ENCODE measurements at places on chromosomes 6 and 20.

- DNase-seq, result no peak
Measured at GRCh38 chr6:33481192-33481591, 26.8 kb downstream of the ZBTB9 start.

GRCh38 chr6:20340068-20340848 lies 61.4 kb upstream of the E2F3 start:
- no peak for DNase-seq

GRCh38 chr6:112786801-112787200 lies 439.7 kb downstream of the RFPL4B start:
- no peak for DNase-seq

GRCh38 chr6:130890521-130890971 lies 63.3 kb downstream of the SMLR1 start:
- no peak for DNase-seq

- DNase-seq, result no peak
Measured at GRCh38 chr6:490251-491037, 98.9 kb downstream of the IRF4 start.
